OCI-LY7 (cell line): ENCODE measurements at places on chromosomes 7 and 10. TPM values are rescaled to one million over a fixed set of nuclear protein-coding genes. Genes with fewer than 3 reads are reported as not detected.

Gene FEZF1
- total RNA-seq: not detected in 2 replicates

Gene SORCS1
- total RNA-seq: not detected in 2 replicates

Gene DBF4
- 87.9 and 95.0 TPM in 2 replicates for total RNA-seq

Gene GTF2IRD1
- 29.7 and 34.3 TPM in 2 replicates for total RNA-seq

Gene PTEN
- total RNA-seq: 173 and 176 TPM in 2 replicates

Gene PIK3CG
- total RNA-seq: 47.2 and 53.1 TPM in 2 replicates

Gene TMEM139
- 0.46 and 0.48 TPM in 2 replicates for total RNA-seq
